ENCODE measurements at places on chromosomes 11 and 22. TPM values are rescaled to one million over a fixed set of nuclear protein-coding genes. Genes with fewer than 3 reads are reported as not detected.

Gene SLC22A12
- 2.4 TPM for total RNA-seq

- DNase-seq: peak; percentile 40
These were observed 1.6 kb upstream of the ACY3 start for GRCh38 chr11:67651976-67652781.

DNA sequence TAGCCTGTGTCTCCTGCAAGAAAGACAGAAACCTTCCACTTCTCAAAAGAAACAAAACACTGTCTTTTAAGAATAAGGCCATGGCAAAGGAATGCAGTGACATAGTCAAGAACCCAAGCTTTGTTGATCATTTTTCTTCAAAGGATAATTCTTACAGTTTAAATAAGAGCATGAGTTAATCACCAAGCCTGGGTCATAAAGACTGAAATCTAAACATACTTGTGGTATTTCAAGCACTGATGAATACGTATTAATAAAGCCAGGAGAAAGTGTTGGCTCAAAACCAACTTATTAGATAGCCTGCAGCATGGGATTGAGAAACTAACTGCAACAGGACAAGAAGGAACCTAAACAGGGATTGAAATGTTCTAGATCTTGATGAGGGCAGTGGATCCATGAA is 143.3 kb upstream of the MTNR1B start:
- DNase-seq: peak; percentile 40

Gene GGT1
- 4.8 TPM for total RNA-seq

DNA sequence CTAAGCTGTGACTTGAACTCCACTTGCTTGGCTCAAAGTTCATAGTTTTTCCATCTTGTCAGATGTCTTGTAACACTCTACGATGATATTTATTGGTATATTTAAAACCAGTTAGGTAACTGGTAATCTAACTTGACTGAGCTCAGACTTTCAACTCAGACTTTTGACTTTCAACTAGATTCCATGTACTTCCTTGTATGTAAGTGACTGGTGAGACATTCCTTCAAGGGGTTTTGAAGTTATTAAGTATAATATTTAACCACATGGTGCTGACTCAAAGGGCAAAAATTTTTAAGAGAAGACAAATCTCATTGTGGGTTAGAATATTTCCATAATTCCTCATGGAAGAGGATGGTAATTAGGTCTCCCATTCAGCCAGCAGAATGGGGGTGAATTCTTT is 631.3 kb upstream of the ANO5 start:
- DNase-seq: no peak

Gene MYO7A
- 7.0 TPM for total RNA-seq

DNA sequence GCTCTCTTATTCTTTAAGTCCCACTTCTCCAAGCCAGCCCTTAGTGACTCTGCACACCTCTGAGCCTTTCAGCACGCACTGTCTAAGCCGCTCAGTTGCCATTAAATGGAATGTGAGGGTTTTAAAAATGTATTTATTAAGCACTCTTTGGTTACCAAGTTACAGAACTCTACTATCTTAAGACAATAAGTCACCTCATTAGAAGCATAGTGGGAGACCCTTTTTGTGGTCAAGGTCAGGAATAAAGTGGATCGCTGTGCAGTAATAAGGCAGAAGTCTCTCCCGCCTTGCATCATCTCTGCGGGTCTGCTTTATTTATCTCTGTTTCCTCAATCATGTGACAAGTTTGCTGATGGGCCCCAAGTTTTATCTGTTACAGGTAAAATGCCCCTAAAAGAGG is 11.9 kb downstream of the SLC25A18 start:
- no peak for DNase-seq

Gene USP2
- 2.9 TPM for total RNA-seq

Gene OR52R1
- not detected for total RNA-seq

Gene IL17REL
- not detected for total RNA-seq

DNA sequence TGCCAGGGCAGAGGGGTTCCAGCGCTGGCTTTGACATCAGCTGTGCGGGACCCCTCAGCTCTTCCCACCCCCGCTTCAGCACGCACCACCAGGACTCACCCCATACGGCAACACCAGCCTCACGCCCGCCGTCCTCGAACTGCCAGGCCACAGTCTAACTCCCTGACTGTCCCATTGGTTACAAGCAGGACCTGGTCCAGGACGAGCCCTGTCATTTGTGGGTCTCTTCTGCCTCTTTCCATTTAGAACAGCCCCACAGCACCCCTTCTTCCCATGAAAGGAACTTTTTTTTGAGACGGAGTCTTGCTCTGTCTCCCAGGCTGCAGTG is 81.7 kb downstream of the PHF21B start:
- no peak for DNase-seq

GRCh38 chr11:130047141-130047540 is 22.6 kb upstream of the APLP2 start:
- DNase-seq: no peak

Gene CYTH4
- 44.8 TPM for total RNA-seq

Gene FOXR1
- not detected for total RNA-seq

- DNase-seq: no peak
These were observed 30.6 kb downstream of the MED15 start for GRCh38 chr22:20537983-20538382.

Gene CD3D
- not detected for total RNA-seq

DNA sequence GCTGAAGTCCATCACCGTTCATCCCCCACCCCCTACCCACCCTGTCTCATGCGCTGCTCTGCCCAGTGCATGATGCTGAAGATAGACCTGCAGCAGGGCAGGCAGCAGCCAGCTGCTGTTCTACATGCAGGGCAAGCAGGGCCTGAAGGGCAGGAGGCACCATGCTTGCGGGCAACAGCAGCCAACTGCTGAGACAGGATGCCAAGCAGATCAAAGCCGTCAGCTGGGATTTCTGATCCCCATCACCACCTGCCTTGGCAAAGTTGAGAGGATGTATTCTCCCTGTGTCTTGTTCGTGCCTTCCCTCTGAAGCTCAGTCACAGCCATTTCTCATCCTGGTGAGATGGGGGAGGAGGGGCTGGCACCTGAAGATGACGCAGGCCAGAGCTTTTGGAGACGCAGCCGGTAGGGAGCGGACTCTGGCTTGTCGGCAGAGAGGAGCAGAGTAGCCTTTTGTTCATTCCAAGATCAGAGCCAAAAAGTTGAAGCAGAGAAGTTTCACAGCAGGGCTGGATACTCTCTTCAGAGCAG is 227.0 kb downstream of the GRIK4 start:
- no peak for DNase-seq

- peak; percentile 95 for DNase-seq
These were observed at the start of gene TUBGCP6 for GRCh38 chr22:50244420-50245213. TSS of gene TUBGCP6 (minus strand) at chr22:50245023. CDS start at chr22:50244459, 564 bp downstream.

Gene OR2AG2
- 4.3 TPM for total RNA-seq

DNA sequence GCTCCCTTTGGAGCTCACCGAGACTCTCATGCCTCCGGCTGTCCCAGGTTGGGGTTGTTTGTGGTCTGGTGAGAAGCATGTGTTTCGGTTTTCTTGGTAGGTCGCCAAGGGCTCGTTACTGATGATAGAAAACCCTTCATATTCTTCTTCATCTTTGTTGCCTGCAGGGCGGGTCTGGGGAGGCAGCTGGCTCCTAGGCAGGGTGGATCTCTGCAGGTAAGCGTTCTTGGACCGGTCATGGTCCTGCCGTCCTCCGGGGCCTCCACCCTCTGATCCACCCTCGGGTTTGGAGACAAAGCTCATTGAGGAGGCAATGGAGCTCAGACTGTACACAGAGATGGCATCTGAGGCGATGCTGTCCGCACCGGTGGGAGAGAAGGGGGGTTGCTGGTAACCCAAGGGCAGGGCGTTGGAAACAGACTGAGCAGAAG is 64.3 kb upstream of the PITPNB start:
- no peak for DNase-seq

DNA sequence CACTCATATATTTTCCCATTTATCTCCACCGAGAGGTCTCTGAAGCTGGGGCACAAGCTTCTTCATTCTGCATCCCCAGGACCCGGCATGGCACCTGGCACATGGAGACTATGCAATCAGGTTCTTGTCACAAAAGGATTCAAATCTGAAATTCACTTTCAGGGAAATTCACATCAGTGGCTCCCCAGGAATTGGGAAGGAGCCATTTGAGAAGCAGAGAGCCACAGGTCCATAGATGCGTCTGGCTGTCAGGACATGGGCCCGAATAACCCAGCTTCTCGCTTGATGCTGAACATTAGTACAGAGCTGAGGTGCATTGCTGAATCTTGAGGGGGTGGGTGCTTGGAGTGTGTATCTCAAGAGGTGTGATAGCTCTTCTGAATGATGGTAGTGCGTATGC is 82.5 kb downstream of the TSPAN18 start:
- no peak for DNase-seq

- DNase-seq: peak; percentile 57
These were observed 87.5 kb downstream of the RRM1 start for GRCh38 chr11:4181782-4182721.

DNA sequence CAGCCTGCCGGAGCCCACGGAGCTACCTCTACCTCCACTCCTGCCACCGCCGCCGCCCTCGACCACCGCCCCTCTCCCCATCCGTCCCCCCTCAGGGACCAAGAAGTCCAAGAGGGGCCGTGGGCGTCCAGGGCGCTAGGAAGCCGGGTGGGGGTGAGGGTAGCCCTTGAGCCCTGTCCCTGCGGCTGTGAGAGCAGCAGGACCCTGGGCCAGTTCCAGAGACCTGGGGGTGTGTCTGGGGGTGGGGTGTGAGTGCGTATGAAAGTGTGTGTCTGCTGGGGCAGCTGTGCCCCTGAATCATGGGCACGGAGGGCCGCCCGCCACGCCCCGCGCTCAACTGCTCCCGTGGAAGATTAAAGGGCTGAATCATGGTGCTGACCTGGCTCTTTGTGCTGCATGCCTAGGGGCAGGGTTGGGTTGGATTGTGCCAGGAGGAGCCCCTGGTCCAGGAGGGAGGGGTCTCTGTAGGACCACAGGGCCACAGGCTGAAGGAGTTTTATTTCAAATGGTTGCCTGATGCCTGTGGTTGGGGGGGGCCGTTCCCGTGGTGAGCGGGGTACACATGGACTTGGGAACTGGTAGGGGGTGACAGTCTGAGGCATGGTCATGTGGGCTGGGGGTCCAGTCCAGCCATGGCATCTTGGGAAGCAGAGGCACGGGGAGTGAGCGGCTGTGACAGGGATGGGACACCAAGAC is 2.3 kb downstream of the PTPRCAP start:
- DNase-seq: no peak

Gene FAM180B
- total RNA-seq: not detected

DNA sequence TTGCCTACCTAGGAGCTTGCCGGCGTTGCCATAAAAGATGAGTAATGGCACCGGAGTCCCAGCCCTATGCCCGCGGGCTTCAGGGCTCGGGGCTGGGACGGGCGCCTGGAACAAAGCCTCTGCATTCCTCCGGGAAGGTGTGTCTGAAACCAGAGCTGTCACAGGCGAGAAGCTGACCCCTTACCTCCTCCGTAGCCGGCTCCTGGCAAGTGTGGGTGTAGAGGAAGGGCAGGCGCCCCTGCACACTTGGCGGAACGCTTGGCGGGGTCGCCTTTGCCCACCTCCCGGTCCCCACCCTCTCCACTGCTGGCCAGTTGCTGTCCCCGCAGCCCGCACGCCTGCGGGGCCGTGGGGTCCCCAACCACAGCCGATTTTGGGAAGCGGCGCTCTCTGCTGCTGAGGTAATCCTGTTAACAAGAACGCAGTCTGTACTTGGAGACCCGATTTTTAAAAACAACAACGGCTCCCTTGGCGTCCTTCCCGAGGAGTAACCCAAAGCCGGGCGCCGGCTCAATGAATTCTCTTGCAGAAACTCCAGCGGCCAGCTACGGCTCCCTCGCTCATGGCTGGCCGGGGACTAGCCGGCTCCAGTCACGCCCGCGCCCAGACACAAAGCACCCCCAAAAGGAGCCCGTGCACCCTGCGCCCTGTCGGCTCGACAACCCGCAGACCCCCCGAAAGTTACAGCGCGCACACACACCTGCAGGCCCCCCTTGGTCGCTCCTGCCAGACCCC is 89.2 kb downstream of the PLEKHA7 start:
- DNase-seq: peak; percentile 41

Gene HORMAD2
- total RNA-seq: 1.2 TPM

DNA sequence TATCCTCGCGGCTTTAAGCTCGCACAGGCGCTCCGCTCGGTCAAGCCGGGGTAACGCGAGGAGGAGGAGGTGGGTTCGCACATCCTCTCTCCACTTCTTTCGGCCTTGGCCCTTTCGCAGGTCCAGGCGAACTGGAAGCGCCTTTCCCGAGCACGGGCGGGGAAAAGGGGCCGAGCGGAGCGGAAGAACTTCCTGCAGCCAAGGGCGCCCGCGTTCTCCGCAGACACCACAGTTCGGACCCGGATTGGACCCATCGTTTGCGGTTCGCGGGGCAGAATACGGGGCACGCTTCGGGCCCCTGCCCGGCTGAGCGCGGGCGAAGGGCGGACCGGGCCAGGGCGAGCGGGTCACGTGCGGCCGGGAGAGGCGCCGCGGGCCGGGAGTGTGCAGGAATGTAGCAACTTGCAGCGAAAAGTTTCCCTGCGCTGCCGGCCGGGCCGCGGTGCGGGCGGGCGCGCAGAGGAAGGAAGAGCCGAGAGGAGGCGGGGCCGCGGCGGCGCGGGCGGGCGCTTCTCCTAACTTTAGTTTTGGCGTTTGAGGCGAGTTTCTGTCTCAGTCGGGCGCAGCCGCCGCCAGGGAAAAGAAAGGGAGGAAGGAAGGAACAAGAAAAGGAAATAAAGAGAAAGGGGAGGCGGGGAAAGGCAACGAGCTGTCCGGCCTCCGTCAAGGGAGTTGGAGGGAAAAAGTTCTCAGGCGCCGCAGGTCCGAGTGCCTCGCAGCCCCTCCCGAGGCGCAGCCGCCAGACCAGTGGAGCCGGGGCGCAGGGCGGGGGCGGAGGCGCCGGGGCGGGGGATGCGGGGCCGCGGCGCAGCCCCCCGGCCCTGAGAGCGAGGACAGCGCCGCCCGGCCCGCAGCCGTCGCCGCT is at the start of gene YAP1:
Gene YAP1, plus strand, starts transcription at position 552 of the 865 bp plus-strand sequence. CDS start 402 bp downstream, outside the sequence.
- DNase-seq: peak; percentile 95

- no peak for DNase-seq
These were observed 1.0 kb downstream of the B4GALNT4 start for GRCh38 chr11:370070-370941.

- DNase-seq: peak; percentile 45
These were observed 98.2 kb upstream of the BID start for GRCh38 chr22:17872471-17872870.

Gene H19
- 30,713 TPM for total RNA-seq

- DNase-seq: peak; percentile 46
These were observed 125.0 kb upstream of the ARHGAP42 start for GRCh38 chr11:100562128-100562527.

- peak; percentile 70 for DNase-seq
These were observed at the start of gene LRP4 for GRCh38 chr11:46918083-46918787. TSS of gene LRP4 (minus strand) at chr11:46918550. CDS start at chr11:46918379, 171 bp downstream.
